ENCODE measurements at places on chromosomes 2 and 18. TPM values are rescaled to one million over a fixed set of nuclear protein-coding genes. Genes with fewer than 3 reads are reported as not detected.

POLE4 gene
- 27.8 TPM for total RNA-seq

FABP1 gene
- total RNA-seq: not detected

PARD3B gene
- 101 TPM for total RNA-seq

TUBA4B gene
- total RNA-seq: not detected

POU3F3 gene
- not detected for total RNA-seq

EML4 gene
- total RNA-seq: 26.0 TPM

RPS27A gene
- total RNA-seq: 1,730 TPM

DNA sequence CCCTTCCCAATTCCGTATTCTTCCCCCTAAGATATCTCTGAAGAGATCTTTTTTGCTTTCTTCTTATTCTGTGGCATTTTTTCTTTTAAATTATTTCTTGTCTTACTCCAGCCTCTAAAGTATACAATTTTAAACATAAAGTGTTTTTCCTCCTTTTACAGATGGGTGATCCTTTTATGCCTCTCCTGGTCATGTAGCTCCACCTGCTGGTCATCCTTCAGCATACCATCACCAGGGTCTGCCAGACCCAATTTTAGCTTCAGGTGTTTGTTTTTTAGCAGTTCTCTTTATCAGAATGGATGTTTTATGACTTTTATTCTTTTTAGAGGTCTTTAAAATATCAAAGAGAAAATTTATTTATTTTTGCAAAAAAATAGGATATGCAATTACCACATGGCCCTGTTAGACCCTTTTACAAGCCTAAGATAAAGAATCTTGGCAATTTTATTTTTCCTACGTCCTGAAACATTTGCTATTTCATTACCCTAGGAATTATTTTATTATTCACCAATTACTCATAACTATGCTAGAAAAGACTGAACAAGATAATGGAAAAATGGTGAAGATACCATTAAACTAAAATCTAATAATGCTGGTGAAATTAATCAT lies 55.5 kb downstream of the PIGN start:
- H3K4me3 ChIP-seq: no peak overlapping the region
- no peaks in the 10 kb centered on the region for H3K36me3 ChIP-seq
- peak; percentile 46 for DNase-seq
- H3K27ac ChIP-seq: no peak overlapping the region

DNA sequence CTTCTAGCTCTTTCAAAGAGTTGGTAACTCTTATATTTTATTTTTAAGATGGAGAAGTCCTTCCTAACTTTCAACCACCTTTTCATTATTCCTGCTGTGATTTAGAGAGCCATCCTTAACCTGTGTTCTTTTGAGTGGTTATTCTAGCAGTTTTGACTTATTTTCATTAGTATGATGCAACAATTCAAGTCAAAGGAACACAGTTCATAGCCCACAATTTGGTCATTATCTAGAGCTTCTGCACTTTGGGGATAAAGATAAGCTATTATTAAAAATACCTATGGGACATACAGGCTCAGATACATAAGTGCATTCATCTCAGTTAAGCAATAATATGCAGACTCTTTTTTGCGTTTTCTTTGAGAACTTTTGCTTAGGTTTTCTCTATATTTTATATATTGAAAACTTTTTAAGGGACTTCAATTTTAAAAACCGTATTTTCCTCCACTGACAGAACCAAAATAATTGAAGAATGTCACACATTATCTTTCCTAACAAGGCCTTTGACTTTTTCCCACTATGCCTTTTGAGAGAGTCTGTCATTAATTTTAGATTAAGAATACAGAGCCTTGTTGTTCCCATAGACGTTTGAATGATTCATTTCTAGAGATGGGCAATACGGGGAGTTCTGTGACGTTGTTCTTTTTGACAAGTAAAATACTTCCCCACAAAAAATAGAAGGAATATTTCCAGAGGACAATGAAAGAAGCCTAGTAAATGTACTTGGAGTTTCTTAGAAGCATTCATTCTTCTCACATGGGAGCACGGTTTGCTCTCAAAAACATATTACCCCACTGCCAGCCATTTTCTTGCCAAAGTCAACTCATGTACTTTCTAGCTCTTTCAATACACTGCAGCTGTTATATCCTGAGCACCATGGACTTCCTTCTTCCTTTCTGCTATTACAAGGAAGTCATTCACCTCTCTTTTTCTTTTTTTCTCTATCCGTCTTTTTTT lies 42.9 kb upstream of the RASGRP3 start:
- H3K4me3 ChIP-seq: no peak overlapping the region
- peak; percentile 71 for DNase-seq
- peak overlapping the region; percentile 89 for H3K27ac ChIP-seq
- no peaks in the 10 kb centered on the region for H3K27me3 ChIP-seq
- peaks cover 58% of the 10 kb centered on the region for H3K4me1 ChIP-seq

GRCh38 chr2:216555274-216555673 lies 56.6 kb downstream of the RPL37A start:
- DNase-seq: no peak
- peak overlapping the region; percentile 74 for H3K27ac ChIP-seq
- no peak overlapping the region for H3K4me3 ChIP-seq
- H3K36me3 ChIP-seq: no peaks in the 10 kb centered on the region
- no peaks in the 10 kb centered on the region for H3K27me3 ChIP-seq
- peaks cover 41% of the 10 kb centered on the region for H3K4me1 ChIP-seq

- H3K36me3 ChIP-seq: no peaks in the 10 kb centered on the region
- DNase-seq: no peak
- peaks cover 59% of the 10 kb centered on the region for H3K4me1 ChIP-seq
- H3K27ac ChIP-seq: no peak overlapping the region
- H3K4me3 ChIP-seq: no peak overlapping the region
- H3K27me3 ChIP-seq: no peaks in the 10 kb centered on the region
Observed at GRCh38 chr18:79445221-79445620, 49.5 kb downstream of the NFATC1 start.

DNA sequence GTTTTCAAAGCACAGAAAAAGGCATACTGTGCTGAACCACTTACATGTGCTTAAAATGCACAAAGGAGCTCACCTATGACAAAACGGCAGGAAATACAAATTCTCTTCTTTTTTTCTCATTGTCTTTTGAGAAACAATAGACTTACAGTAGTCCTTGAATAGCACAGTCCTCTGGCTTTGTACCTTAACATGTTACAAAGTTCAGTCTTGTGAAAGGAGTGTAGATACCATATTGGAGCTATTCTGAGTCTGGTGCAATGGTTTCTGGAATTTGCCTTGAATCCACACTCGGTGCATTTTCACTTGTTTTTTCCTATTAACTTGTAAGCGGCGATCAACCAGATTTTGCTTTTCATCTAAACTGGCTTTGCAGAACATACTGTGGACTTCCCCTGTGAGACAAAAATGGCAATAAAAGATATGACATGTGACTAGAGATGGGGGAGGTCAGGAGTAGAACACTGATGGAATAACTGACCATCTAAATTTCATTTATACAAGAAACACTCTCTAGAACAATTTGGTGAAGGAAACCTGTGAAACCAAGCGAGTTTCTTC lies 109.7 kb downstream of the METTL8 start:
- H3K4me3 ChIP-seq: no peak overlapping the region
- H3K4me1 ChIP-seq: peaks cover 5% of the 10 kb centered on the region
- no peak overlapping the region for H3K27ac ChIP-seq
- no peaks in the 10 kb centered on the region for H3K27me3 ChIP-seq

DNA sequence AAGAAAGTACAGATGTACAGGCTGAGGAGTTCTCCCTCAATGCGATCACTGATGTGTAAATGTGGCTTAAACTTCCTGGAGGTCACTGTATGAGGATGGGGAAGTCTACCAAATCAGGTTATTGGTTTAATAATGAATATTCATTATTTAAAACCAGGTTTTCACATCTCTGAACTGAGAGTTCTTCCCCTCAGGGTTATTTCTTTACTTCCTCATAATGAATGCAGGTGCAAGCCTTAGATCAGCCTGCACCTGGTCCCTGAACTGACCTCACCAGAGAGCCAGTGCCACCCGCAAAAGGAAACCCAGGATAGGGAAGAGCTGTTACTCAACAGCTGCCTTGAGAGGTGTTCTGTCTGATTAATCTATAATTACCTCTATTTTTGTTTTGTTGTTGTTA lies 369.0 kb downstream of the EPHA4 start:
- no peak overlapping the region for H3K27ac ChIP-seq
- no peak for DNase-seq
- H3K4me1 ChIP-seq: no peaks in the 10 kb centered on the region

GRCh38 chr2:76946631-76947145 lies 575.5 kb downstream of the LRRTM4 start:
- no peak overlapping the region for H3K27ac ChIP-seq
- H3K4me1 ChIP-seq: no peaks in the 10 kb centered on the region
- H3K36me3 ChIP-seq: no peaks in the 10 kb centered on the region
- no peak overlapping the region for H3K4me3 ChIP-seq

GRCh38 chr2:60498127-60498815 lies 55.2 kb downstream of the BCL11A start:
- no peak overlapping the region for H3K4me3 ChIP-seq
- H3K36me3 ChIP-seq: no peaks in the 10 kb centered on the region
- H3K27ac ChIP-seq: no peak overlapping the region
- H3K27me3 ChIP-seq: no peaks in the 10 kb centered on the region
- DNase-seq: no peak
